ENCODE measurements at places on chromosomes 5 and 9.

DNA sequence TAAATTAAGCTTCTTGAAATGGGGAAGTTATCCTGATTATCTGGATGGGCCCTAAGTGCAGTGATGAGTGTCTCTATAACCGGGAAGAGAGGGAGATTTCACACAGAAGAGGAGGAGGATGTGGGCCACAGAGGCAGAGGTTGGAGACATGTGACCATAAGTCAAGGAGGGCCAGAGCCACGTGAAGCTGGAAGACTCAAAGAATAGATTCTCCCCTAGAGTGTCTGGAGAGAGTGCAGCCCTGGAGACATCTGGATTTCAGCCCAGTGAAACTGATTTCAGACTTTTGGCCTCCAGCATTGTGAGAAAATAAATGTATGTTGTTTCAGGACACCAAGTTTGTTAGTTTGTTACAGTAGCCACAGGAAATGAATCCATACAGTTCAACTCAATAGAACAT is 442.9 kb downstream of the NTRK2 start:
- no peak for DNase-seq

DNA sequence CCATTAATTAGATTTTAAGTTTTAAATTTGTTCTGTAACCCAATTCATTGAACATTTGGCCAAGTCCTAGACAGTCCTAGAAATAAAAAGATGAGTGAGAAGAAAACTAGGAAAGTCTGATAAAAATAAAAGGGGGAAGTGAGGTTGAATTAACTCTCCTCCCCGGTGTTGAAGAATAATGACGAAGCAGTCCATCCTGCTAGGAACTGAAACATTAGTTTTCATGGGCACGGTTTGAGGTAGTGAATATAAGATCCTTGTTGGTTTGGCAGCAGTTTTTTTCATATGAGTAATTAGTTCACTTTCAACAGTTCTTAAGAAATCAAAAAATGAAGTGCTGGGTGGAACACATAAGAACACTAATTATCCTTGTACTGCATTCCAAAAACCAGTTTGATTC is 103.1 kb downstream of the MTREX start:
- no peak for DNase-seq

GRCh38 chr5:32446630-32447029 is 2.1 kb upstream of the ZFR start:
- no peak for DNase-seq

DNA sequence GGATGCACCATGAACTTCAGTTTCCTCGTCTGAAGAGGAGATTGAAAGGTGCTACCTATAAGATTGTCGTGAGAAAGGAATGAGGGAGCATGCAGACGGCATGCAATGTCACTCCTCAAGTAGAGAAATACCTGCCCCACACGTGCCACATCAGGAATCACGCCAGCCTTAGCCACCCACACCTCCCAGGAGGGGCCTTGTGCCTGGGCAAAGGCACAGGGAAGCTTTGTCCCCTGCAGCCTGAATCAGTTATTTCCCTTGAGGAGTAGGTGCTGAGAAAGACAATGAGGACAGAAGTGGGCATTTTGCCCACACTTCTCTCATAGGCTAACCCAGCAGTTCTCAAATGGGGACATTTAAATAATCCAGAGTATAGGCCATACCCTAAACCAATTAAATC is 31.0 kb downstream of the FSTL4 start:
- no peak for DNase-seq

DNA sequence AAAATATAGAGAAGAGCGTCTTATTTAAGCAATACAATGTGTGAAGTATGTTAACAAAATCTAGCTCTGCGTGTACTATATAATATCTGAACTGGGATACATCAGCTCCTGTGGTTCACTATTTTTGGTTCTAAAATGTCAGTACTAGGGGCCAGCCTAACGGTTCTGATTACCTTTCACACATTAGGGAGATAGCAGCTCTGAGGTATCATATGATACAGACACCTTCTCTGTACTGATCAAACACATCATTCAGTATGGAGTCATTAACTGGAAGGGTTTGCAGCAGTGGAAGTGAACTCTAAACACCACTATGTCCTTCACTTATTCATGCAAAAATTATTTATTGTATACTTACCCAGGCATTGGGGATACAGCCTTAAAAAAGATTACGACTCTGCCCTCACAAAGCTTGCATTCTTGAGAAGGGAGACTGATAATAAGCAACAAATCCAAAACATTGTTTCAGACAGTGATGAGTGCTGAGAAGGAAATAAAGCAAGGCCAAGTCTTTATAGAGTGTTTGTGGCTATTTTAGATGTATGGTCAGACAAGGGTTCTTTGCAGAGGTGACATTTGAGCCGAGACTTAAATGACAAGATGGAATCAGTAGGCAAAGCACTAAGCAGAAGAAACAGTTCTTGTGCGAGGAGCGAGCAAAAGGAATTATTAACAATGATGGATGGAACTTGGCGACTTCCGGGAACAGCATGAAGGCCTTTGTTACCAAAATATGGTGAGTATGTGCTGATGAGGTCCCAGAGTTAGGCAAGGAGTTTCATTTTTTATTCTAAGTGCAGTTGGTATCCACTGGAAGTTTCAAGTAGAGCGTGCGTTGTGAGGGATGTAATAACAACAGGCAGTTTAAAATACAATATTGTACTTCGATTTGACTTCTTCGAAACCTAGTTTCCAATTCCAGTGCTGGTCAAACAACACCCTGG is 1.8 kb upstream of the LNPEP start:
- no peak for DNase-seq

- DNase-seq, result no peak
Observed at GRCh38 chr9:92291577-92291976, 1.9 kb downstream of the IARS1 start.

- DNase-seq, result no peak
Observed at GRCh38 chr5:110727025-110727314, 499 bp upstream of the TMEM232 start.

- no peak for DNase-seq
Observed at GRCh38 chr9:7033076-7034045, 275.6 kb downstream of the KDM4C start.

- no peak for DNase-seq
Observed at GRCh38 chr9:89801742-89802670, 197.2 kb downstream of the GADD45G start.

GRCh38 chr5:93158841-93159240 is 422.2 kb downstream of the NR2F1-AS1 start:
- no peak for DNase-seq

DNA sequence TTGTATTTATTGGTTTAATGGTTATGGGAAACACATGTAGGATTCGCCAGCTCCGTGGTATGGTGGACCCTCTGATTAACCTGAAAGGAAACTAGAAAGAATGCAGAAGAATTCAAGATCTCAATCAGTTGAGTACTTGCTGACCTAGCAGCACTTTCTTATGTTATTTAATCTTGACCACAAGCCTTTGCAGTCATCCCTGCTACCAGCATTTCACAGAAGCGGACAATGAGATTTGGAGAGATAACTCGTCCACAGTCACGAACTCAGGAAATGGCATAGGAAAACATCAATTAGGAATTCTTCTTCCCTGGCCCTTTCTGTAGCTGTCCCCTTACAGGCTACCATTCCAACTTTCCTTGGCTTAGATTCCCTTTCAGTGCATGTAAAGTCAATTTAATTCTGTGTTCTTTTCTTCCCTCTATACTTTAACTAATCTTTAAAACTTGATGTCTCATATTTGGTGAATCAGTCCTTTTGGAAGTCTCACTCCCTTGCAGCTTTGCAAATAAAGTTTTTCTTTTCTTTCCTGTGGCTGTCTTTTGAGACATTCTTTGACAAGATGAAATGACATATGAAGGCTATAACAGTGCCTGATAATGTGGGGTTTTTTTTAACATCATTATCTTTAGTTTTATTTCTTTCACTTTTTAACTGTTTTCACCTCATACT is 1.3 kb upstream of the SLC44A1 start:
- peak; percentile 67 for DNase-seq

GRCh38 chr9:128203707-128204551 is 750 bp downstream of the DNM1 start:
- peak; percentile 78 for DNase-seq

DNA sequence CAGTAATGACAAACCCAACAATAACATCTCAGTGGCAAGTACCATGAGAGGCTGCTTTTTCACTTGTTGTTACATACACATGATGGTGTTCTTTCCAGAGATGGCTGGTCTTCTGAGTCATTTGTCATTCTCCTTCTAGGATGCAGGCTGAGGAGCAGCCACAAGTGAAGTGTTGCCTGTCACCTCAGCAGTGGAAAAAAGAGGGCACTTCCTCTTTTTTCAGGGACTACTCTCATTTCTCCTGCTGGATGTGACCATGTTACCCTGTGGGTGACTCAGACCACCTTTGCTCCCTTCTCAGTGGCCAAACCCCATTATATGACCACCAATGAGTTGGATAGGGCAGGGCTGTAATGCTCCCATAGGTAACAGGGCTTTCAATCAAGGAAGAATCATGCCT is 587.0 kb upstream of the ADAMTS16 start:
- no peak for DNase-seq

DNA sequence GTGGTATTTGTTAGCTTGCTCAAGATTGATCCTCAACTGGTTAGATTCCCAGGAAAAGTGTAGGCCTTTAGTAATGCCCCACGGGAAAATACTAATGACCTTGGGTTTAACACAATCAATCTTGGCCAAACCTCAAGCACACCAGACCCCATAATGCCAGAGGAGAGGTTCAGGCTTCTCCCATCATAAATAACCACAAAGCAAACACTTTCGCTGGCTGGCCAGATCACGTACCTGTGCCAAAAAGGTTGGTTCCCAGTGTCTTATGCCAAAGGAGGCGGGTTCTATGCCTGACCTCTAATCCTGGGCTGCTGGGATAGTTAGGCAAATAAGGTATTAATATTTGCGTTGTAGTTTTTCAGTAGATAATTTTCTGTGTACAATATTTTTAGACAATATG is 379.2 kb upstream of the CDH18 start:
- DNase-seq, result no peak

GRCh38 chr5:140185409-140185808 is 10.4 kb downstream of the CYSTM1 start:
- no peak for DNase-seq

DNA sequence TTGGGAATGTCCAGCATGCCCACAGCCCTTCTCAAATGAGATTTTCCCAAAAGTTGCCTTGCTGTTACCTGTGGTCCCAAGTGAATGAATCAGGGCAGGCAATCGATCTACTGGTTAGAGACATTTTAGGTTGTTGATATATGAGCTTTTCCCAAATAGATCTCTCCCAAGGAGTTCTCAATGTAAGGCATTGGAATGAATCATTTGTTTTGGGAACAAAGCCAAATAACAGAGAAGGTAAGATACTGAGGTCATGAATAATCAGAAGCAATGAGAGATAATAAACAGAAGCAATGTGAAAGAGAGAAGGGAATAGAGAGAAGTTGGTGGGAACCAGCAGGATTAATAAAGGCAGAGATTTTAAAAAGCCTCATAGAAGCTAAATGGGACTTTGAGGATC is 93.6 kb upstream of the FER start:
- no peak for DNase-seq

- DNase-seq, result no peak
Observed at GRCh38 chr9:79257228-79257781, 314.5 kb upstream of the TLE4 start.

- no peak for DNase-seq
Observed at GRCh38 chr5:9182899-9183695, 362.8 kb downstream of the SEMA5A start.

DNA sequence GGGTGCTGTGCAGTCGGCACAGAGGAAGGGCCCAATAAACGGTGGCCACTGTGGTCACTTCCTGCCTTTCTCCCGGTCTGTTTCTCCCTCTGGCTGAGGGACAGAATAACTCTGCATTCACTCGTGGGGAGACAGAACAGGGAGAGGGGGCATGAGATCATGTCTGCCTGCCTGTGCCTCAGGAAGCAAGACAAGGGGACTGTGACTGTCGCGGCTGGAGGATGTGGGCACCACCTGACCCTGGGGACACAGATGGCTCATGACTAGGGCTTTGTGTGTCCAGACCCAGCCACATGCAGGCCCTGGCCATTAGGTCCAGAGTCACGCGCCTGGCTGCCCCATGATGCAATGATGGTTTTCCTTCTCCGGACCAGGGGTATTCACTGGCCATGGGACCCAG is 5.8 kb downstream of the TRUB2 start:
- DNase-seq, result no peak

DNA sequence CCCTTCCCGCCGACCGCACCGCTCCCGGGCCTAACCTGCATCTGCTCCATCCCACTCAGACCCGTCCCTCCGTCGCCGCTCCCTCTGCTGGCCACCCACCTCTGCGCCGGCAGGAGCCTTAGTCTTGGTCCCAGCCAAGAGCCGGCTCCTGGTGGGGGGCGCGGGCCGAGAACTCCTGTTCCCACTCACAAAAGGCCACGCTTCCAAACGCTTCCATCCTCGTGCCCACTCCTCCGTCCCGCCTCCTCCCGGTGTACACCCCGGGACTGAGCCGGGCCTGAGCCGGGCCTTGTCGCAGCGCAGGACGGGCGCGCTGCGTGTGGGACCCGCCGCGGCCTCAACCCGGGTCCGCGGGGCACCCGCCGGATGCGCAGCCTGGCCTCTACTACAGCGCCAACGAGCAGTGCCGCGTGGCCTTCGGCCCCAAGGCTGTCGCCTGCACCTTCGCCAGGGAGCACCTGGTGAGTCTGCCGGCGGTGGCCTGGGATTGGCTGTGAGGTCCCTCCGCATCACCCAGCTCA is 7.5 kb downstream of the ADAMTS13 start:
- DNase-seq, result no peak

GRCh38 chr9:129481810-129482511 is 138.9 kb downstream of the C9orf50 start:
- DNase-seq, result peak; percentile 22

- no peak for DNase-seq
Observed at GRCh38 chr9:99349870-99350269, 127.8 kb downstream of the SEC61B start.
